ENCODE measurements at places on chromosomes 3 and 15. TPM values are rescaled to one million over a fixed set of nuclear protein-coding genes. Genes with fewer than 3 reads are reported as not detected.

Gene SIDT1
- 11.5 TPM for total RNA-seq

Gene C3orf18
- total RNA-seq = 32.6 TPM

Gene PIGZ
- 1.7 TPM for total RNA-seq

Gene TRIM42
- total RNA-seq = not detected

Gene CSK
- total RNA-seq = 332 TPM

Gene GCNT3
- not detected for total RNA-seq

Gene CSTA
- not detected for total RNA-seq

Gene GPR87
- 1.0 TPM for total RNA-seq

Gene RAD51
- 67.5 TPM for total RNA-seq

Gene SLC51A
- not detected for total RNA-seq

Gene CHRNA3
- total RNA-seq = not detected

Gene FHIT
- total RNA-seq = 23.8 TPM

Gene CACNA2D2
- total RNA-seq = 0.23 TPM

Gene CPA3
- not detected for total RNA-seq

Gene C2CD4B
- total RNA-seq = 0.58 TPM

Gene BOC
- total RNA-seq = 1.9 TPM

Gene SLTM
- total RNA-seq = 127 TPM

Gene KIF7
- total RNA-seq = 1.9 TPM

Gene DNAH12
- total RNA-seq = not detected

Gene HIGD2B
- not detected for total RNA-seq

Gene SNURF
- total RNA-seq = 10.5 TPM

Gene CELSR3
- 15.2 TPM for total RNA-seq

Gene GOLGA8S
- 0.07 TPM for total RNA-seq

Gene TBCCD1
- total RNA-seq = 21.4 TPM

Gene TMC3
- not detected for total RNA-seq

Gene DPPA2
- not detected for total RNA-seq

Gene BUB1B
- 69.3 TPM for total RNA-seq

Gene DOCK3
- 1.7 TPM for total RNA-seq

Gene RAB6B
- total RNA-seq = 0.07 TPM

Gene SCAANT1
- not detected for total RNA-seq

Gene IMPG2
- 0.05 TPM for total RNA-seq

Gene ST8SIA2
- not detected for total RNA-seq

Gene SLC12A8
- total RNA-seq = 1.1 TPM
